ENCODE measurements at places on chromosomes 4 and X. TPM values are rescaled to one million over a fixed set of nuclear protein-coding genes. Genes with fewer than 3 reads are reported as not detected.

GAGE12C gene
- not detected for total RNA-seq

GLOD5 gene
- not detected for total RNA-seq

TMSB15B gene
- 10.8 TPM for total RNA-seq

- no peak overlapping the region for H3K4me3 ChIP-seq
- H3K27ac ChIP-seq = no peak overlapping the region
- H3K27me3 ChIP-seq = no peaks in the 10 kb centered on the region
- no peak for DNase-seq
- H3K4me1 ChIP-seq = no peaks in the 10 kb centered on the region
- no peaks in the 10 kb centered on the region for H3K36me3 ChIP-seq
These were observed 116.8 kb upstream of the SHISA3 start for GRCh38 chr4:42280327-42281095.

DNA sequence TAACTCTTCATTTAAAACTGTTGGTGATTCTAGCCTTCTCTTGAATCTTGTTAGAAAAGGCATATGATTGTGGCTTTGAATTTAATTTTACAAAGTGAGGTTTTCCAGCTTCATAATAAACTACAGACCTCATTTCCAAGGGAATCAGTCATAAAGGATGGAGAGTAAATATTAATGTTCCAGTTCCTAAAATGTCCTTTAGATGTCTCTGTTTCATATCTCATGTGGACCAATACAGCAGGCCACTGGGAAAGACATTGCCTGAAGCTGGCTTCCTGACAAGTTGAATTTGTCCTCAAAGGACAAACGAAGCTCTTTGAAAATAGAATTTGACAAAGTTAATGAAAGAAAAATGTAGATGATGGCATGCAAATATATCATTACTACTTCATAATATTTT, 125.4 kb downstream of the ZNF330 start:
- H3K36me3 ChIP-seq = no peaks in the 10 kb centered on the region
- no peak overlapping the region for H3K27ac ChIP-seq
- no peak overlapping the region for H3K4me3 ChIP-seq
- no peaks in the 10 kb centered on the region for H3K27me3 ChIP-seq
- DNase-seq = no peak

- H3K4me1 ChIP-seq = no peaks in the 10 kb centered on the region
- no peak overlapping the region for H3K4me3 ChIP-seq
- no peaks in the 10 kb centered on the region for H3K36me3 ChIP-seq
- DNase-seq = no peak
- no peak overlapping the region for H3K27ac ChIP-seq
These were observed 4.1 kb downstream of the S100G start for GRCh38 chrX:16654093-16654492.

DNA sequence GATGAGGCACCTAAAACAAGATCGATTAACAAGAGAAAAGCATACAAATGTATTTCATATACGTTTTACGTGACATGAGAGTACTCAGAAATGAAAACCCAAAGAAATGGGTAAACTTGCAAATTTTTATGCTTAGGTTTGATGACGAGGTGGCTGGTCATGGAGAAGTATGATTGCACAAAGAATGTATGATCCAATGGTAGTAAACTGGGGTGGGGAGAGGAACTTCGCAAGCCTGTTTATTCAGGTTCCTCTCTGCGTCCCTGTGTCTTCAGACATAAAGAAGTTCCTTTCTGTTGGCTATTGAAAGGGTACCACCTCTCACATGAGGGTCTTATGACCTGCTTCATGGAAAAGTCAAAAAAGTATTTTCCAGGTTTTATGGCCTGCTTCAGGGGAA, 309.2 kb downstream of the BCOR start:
- no peak overlapping the region for H3K4me3 ChIP-seq
- no peak for DNase-seq
- no peaks in the 10 kb centered on the region for H3K27me3 ChIP-seq

- no peaks in the 10 kb centered on the region for H3K27me3 ChIP-seq
- H3K27ac ChIP-seq = no peak overlapping the region
- no peaks in the 10 kb centered on the region for H3K36me3 ChIP-seq
- no peaks in the 10 kb centered on the region for H3K4me1 ChIP-seq
- no peak for DNase-seq
These were observed 131.8 kb downstream of the GLRA3 start for GRCh38 chr4:174697202-174697601.

DNA sequence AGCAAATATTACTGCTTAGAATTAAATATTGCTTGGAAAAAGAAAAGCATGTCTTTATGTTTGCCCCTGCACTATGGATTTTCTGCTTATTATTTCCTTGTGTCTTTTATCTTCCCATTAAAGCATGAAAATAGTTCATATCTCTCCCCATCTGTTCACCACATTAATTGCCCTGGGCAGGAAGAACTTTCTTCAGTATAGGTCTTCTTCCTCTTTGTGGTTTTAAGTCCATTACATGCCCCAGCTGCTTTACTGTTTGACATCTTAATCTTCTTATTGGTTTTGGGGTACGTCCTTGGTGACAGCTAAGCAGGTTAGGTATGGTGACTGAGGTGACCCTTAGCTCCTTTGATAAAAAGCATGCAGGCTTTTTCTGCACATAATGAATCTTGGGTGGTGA, 157.3 kb downstream of the AASDH start:
- no peaks in the 10 kb centered on the region for H3K36me3 ChIP-seq
- no peak for DNase-seq
- H3K4me3 ChIP-seq = no peak overlapping the region
- H3K27me3 ChIP-seq = no peaks in the 10 kb centered on the region
